ENCODE measurements at places on chromosomes 6 and 20.

DNA sequence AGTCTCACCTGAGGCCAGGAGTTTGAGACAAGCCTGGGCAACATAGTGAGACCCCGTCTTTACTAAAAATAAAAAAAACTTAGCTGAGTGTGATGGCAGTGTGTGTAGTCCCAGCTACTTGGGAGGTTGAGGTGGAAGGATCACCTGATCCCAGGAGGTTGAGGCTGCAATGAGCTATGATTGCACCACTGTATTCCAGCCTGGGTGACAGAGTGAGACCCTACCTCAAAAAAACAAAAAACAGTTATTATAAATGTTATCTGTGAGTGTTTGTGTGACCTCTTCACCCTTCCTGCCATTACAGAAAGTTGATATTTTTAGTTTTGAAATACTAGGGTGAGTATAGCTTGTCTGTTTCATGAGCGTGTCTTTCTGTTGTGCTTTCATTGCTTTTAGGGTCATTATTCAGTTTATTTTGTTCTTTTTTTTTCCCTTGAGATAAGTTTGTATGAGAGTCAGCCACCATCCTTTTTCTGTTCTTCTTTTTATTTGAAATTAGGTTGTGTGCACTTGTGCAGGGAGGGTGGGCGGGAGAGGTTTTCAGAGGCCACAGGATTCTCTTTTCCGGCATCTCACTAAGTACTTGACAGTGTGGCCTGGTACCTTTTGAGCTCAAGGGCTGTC lies 26.2 kb downstream of the CDYL start:
- no peak for DNase-seq

DNA sequence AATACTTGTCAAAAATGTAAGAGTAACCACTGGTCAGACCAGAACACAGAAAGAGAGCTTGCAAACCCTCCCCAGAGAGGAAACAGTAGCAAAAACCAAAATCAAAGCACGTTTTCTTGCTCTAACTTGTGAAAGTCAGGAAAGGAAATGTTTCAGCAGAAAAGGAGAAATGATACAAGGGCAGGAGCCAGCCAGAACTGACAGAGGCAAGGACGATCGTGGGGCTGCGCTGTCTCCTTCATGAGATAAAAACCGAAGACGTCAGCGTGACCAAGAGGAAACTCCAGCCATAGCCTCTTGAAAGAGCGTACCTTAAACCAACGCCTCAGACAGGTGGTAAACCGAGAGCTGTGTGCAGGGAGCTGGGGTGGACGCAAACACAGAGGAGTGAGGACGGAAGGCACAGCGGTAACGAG lies 27.5 kb downstream of the LAMA5 start:
- no peak for DNase-seq

GRCh38 chr6:129510950-129511349 lies 199.0 kb downstream of the ARHGAP18 start:
- no peak for DNase-seq

DNA sequence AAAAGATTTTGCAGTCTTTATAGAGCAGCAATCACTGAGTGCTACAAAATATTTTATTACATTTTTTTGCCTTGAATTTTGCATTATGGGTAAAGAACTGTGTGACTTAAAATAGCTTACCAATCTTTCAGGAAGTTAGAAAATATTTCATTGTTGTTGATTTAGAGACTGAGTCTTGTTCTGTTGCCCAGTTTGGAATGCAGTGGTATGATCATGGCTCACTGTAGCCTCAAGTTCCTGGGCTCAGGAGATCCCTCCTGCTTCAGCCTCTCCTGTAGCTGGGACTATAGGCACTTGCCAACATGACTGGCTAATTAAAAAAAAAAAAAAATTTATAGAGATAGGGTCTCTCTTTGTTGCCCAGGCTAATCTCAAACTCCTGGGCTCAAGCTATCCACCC lies 100.8 kb downstream of the ADGRB3 start:
- no peak for DNase-seq

GRCh38 chr6:29850011-29850553 lies 22.5 kb downstream of the HLA-G start:
- DNase-seq, result no peak

DNA sequence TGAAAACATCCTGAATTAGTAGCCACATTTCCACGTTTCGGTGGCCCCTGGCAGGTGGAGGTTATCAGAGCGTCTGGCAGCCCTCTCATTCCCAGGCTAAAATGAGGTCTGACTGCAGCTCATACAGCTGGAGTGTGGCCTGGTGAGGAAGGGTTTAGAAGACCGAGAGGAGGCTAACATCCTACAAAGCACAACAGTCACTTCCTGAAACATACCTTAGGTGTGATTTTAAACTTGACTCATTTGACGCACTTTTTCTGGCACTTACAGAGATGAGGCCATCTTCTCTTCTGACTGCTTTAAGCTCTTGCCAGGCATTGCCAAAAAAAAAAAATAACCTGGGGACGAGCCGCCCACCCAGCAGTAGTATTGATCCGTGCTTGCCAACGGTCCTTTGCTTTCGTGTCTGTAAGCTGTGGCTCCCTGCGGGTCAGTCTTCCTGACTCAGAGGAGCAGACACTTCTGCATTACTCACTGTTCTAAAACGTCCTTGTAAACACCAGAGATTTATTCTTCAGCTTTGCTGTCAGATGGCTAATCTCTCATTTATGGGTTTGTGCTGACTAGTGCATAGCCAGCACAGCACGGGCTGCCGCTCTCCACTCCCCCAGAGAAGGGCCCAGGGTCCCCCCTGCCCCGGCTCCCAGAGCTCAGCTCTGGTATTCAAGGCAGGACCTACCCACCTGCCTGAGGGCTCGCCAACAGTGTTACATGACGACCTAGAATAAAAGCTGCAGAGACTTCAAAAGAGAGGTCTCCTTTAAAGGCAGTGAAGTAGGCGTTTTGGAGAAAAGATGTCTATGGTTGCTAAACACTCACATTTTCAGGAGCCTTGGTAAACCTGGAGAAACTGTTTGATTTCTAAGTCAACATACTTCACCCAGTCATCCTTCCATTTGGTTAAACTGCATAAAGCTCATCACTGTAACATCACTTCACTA lies 78.5 kb upstream of the FRMD1 start:
- no peak for DNase-seq

DNA sequence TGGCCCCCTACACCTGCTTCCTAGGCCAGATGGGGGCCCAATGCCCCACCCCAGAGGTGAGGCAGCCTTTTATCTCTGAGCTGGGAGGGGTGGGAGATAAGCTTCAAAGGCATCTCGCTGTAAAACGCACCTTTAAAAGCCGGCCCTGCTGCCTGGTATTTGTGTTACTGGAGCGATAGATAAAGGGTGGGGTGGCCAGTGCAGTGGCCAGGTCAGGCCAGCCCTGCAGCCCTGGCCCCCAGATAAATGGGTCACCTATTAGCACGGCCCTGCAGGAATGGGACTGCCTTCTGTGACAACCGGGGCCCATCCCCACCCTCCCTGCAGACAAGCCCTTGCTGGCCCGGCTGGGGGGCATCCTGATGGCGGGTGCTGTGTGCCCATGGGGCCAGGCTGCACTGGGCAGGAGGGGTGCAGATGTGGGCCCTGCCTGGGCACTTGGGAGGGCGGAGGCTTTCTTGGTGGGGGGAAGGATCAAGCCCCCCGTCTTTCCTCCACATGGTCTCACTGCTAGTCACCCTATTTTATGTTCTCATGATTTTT lies 3.0 kb upstream of the RBBP8NL start:
- DNase-seq, result no peak
